ENCODE measurements at places on chromosomes 1 and 21. TPM values are rescaled to one million over a fixed set of nuclear protein-coding genes. Genes with fewer than 3 reads are reported as not detected.
A peak's percentile ranks its signal among the peaks of the same experiment; 100 is the strongest.

GRCh38 chr1:212495766-212496494 is 63.2 kb downstream of the NENF start:
- no peak for DNase-seq

KCNJ9 gene
- total RNA-seq = 0.18 TPM

JAM2 gene
- 78.1 TPM for total RNA-seq

OR2L5 gene
- total RNA-seq = not detected

DNA sequence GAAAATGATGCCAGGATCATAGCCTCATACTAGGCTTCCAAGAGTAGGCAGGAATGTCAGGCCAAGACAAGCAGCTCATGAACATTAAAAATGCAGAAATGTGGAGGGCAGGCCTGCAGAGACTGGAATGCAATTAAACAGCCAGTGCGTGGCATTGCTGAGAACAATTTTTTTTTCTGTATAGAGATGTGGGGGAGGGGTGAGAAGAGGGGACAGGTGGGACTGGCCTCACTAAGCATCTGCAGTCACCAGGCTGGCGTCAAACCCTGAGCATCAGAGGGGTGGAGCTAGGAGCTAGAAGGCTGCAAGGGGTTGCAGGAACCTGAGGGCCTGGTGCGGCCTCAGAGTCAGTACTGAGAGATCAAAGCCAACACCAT is 114.1 kb downstream of the TNR start:
- DNase-seq = no peak

DNA sequence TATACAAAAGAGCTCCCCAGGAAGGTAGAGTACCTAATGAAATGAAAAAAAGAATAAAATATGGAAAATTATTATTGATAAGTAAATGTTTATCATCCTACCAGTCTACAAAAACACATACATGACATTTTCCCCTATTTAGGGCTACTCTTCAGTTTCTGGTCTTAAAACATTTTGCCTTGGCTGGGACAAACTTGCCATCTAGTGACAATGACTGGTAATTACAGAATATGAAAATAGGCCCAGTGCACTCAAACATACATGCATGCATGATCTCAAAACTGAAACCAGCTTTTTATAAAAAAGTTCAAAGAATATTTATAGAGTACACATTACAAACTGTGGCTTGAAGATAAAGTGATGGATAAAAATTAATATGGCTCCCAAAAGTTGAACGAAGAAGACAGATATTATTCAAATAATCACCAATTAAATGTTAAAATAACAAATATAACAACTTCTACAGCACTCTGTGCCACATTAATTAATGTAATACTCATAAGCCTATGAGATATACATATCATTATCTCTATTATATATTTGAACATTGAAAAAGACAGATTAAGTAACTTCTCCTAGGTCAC is 10.5 kb upstream of the RNPC3 start:
- no peak for DNase-seq

GRCh38 chr1:52365071-52365745 is 797 bp downstream of the CC2D1B start:
- DNase-seq = peak; percentile 72

DNA sequence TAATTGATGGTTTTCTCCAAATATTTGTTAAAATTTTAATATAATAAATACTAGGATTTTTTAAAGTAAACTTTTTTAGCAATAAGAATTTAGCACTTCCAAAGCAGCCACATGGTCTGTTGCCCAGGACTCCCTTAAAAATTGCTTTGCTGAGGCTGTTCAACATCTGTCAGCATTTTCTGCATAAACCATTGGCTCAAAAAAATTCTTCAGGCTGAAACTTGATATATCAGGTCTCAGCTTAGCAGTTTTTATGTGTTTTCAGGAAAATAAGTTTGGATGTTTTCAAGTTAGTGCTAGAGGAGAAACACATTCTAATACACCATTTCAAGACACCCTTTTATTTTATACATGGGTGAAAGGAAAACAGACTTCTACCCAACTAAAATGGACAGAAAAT is 69.1 kb upstream of the C1orf105 start:
- DNase-seq = no peak

DNA sequence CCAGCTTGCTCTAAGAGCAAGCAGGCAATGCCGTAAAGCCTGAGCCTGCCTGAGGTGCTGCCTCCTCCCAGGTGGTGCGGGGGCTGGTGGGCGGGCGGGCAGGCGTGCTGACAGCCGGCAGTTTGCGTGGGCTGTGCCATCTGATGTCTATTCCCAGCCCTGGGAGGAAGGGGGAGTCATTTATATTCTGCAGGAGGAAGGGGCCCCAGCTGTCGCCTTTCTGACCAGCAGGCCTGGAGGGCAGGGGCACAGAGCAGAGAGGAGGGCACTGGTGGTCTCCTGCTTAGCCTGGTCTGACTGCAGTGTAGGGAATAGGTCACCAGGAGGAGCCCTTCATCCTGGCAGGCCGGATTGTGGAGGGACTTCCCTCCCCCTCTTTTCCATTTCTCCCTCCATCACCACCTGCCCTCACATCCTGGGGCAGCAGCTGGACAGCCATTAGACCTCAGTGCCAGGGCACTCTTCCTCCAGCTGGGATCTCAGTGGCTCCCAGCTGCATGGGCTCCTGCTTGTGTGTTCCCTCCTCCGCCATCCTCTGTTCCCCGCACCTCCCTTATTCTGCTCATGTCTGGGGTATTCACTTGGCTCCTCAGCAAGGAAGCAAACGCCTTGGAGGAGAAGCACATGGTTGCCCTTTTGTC is 4.4 kb downstream of the CYB561D1 start:
- no peak for DNase-seq

KCNE1 gene
- 2.5 TPM for total RNA-seq

ACTL8 gene
- total RNA-seq = not detected

DNA sequence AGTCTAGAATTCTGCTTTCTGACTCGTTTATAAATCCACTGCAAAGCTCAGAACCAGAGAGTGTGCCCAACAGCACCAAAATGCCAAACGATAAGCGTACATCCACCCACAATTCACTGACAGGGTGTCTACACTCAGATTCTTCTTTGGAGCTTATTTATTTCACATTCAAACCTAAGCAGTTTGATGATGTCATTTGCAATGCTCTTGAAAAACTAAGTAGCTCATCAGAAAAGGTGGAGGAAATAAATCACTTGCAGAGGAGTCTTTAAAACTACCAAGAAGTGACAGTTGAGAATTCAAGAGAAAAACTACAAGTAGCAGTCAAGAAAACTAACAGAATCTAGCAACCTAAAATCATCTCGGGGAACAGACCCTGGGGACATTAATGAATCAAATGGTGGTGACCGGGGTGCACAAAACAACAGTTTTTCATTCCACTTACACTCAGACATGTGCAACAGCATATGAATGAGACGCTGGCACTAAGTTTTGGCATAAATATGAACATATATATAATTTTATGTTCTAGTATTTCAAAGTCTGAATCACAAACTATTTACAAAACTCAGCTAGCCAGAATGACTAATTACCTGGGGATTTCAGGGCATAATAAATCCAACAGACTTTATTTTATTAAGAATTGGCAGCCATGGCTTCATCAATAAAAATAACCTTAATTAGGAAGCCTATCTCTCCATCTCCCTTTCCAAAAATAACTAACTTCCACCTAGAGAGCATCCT is 119.4 kb downstream of the SIPA1L2 start:
- no peak for DNase-seq

- no peak for DNase-seq
Measured at GRCh38 chr1:36532810-36533401, 50.2 kb upstream of the CSF3R start.

DNA sequence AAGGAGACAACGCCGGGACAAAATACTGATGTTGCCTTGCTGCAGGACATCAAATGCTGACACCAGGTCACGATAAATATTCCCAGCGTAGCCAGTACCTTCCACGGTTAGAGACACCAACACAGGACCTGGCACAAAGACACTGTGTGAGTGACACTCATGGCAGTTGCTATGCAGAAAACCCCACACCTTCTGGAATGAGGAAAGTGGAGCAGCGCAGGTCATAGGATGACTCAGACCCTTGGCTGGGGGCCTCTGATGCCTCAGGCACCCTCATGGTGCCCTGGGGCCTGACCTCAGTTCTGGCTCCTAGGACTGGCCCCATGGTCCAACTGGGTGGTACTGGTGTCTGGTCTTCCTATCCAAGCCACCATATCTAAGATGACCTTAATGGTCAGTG is 7.0 kb downstream of the DCST2 start:
- DNase-seq = no peak

ST6GALNAC3 gene
- total RNA-seq = 12.3 TPM

GRCh38 chr1:183879494-183879893 is 74.6 kb downstream of the RGL1 start:
- DNase-seq = no peak

DNA sequence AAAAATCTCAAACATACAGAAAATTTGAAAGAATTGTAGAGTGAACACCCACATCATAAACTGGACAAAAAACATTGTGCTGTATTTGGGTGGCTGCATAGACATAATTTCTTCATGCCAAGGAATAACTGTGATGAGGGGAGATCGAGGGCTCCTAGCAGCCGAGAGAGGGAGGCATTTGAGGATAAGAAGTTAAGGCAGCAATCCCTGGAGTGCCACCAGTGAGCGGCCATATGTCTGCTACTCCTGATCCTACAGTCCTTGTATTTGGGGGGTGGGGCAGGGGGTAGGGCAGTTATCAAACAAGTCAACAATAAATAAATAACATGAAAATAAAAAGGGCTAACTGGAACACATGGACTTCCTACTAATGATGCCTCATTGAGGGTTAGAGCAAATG is 54.5 kb downstream of the ATP5PO start:
- no peak for DNase-seq

DNA sequence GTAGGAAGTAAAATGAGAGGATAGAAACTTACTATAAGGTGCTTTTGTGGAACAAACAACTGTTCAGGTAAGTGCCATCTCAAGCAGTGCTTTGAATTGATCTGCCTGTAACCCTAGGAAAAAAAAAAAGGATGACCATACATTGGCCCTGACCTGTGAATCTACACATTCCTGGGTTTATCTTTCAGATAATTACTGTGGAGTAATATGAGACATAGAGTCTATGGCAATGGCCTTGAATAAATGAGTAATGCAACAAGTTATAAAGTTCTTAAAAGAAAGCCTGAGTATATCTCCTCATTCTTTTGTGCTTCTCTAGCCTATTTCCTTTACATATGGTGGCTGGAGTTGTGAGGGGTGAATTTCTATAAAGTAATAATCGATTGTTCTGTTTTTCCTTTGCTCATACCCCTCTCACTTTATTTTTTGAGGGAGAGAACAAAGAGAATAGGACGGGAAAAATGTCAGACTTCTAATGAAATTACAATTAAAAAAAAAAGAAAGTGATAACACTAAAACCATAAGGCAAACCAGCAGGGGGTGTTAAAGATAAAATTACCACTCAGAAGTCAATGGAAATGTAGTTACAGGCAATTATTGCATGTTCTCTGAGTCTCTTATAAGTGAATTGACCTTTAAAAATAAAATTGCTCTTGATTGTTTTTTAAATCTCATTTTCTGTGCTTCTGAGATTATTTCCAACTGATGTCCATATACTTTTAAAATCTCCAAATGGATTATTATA is 12.4 kb upstream of the ATP1A1 start:
- no peak for DNase-seq

GRCh38 chr21:30227633-30228404 is 11.9 kb upstream of the CLDN8 start:
- DNase-seq = no peak

DNA sequence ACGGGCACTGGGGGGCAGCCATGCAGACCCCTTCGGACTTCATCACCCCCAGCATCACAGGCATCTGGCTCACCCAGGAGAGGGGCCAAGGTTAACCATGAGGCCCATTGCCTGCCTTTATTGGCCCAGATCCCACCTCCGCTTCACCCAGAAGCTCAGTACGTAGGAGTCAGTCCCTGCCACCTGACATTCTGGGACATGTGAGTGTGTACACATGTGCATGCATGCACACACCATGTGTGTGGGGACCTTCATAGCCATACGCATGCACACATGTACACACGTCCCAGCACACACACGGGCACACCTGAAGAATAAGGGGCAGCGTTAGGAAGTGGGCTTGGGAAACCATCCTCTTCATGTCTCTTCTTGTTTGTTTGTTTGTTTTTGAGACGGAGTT is 24.1 kb upstream of the TRAPPC10 start:
- no peak for DNase-seq

- DNase-seq = no peak
Measured at GRCh38 chr1:93716941-93717368, 35.3 kb upstream of the BCAR3 start.

- DNase-seq = no peak
Measured at GRCh38 chr1:36157973-36158826, 2.2 kb downstream of the MAP7D1 start.

DNA sequence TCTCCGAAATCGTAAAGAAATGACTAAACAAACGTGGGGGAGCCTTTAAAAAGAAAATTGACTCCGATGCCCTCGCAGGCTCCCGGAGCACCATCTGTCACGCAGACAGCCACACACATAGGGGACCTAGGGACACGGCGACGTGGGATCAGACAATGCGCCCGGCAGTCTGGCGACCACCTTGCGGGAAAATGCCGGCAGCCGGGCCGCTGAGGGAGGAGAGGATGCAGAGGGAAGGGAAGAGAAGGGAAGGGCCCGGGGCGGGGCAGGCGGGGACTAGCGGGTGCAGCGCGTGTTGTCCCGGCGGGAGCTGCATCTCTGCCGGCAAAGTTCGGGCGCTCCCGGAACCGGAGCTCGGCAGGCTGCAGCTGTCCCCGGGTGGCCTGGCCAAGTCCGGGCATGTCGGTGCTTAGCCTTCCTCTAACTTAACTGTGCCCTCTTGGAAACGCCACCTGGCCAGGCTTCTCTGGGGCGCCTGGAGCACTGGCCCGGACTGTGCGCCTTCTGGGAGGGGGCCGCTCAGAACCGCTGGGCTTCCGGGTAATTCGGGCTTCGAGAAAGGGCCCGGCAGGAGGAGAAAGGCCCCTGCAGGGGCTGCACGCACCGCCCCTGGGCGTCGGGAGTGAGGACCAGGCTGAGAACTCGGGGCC is 1.8 kb downstream of the NHLH2 start:
- no peak for DNase-seq

OR2T2 gene
- total RNA-seq = not detected

FGR gene
- total RNA-seq = 15.3 TPM

GPA33 gene
- total RNA-seq = not detected

FMO3 gene
- total RNA-seq = 3.0 TPM

DNA sequence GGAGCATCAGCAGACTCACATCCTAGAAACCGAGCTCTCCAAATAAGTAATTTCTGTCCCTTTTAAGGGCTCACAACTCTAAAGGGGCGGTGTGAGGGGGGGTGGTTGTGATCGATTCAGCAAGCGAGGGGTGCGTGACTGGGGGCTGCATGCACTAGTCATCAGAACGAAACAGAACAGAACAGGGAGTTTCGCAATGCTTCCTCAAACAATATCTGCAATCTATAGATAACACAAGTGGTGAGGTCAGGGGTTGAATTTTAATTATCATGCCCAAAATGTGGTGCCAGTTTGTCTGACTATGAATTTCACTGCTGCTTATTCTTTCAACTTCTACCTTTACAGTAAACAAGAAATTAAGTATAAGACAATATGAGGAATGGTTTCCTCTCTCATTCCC is 1003.0 kb upstream of the NCAM2 start:
- DNase-seq = no peak

NCAM2 gene
- total RNA-seq = 41.2 TPM

- DNase-seq = no peak
Measured at GRCh38 chr1:244030481-244031040, 20.5 kb upstream of the ZBTB18 start.

Data from sciatic nerve (tissue), 2 donors.